Left renal cortex interstitium (tissue), 4 donors: ENCODE measurements at places on chromosomes 6 and 20. TPM values are rescaled to one million over a fixed set of nuclear protein-coding genes. Genes with fewer than 3 reads are reported as not detected.

GRCh38 chr6:168746643-168747042 lies 305.7 kb downstream of the SMOC2 start:
- DNase-seq: no peak

DNA sequence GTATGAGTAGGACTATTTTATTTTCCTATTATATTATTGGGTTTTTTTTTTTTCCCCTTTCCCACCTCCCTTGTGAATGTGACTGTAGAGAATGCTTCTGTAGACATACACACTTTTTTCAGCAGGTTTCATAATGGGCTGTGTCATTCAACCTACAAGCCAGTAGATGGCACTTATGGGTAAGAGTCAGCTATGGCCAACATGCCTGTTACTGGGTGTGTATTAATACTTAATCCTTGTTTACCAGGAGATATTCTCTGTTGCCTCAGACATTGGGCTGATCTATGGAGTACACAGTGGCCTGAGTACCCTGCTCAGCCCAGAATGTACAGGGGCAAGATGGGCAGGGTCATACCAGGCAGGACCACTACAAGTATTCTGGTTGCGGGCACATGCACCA lies 382.5 kb downstream of the EPHA7 start:
- DNase-seq: no peak

DNA sequence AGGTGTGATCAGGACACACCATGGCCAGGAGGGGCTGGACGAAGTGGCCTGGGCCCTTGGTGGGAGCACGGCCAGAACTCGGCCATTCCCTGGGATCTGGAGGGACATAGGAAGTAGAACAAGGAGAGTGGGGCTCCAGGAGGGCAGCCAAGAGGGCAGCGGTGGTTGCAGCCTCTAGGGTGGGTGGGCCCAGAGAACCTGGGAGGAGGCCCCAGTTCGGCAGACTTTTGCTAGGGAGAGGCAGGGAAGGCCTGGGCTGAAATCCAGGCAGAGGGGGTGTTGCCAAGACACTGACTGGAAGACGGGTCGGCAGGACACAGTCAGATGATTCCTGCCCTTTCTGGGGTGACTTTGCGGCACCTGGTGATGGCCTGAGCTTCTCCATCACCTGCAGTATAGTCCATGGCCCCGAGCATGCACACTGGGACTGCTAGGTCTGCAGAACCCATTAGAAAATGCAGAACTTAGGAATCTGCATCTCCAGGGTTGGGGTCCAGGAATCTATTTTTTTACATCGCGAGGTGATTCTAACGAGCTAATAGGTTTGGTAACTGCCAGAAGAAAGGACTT lies 224.8 kb downstream of the SYNDIG1 start:
- DNase-seq: no peak

GRCh38 chr20:32004963-32005362 lies 5.3 kb upstream of the CCM2L start:
- DNase-seq: no peak

- DNase-seq: no peak
Observed at GRCh38 chr6:2943564-2943955, 27.8 kb downstream of the SERPINB6 start.

DNA sequence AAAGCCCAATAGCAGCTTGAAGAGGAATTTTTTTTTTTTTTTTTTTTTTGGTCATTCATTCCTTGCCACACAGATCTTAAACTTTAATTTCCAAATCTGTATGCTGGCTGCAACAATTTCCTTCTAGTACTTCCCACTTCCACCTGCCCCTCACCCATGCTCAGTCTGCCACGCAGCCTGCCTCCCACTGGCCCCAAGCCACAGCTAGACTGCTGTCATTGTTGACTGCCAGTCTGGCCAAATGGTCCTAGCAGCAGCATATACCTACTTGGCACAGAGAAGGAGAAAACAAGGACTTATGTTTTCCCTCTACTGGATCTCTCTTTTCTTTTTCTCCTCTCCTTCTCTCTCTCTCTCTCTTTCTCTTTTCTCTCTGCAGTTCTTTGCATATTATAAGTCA lies 118.3 kb upstream of the HEY2 start:
- no peak for DNase-seq

Gene GSTA3
- polyA plus RNA-seq: 0.43 TPM

Gene TMEM244
- not detected for polyA plus RNA-seq

Gene ESR1
- polyA plus RNA-seq: 2.7 TPM

Gene HUS1B
- not detected for polyA plus RNA-seq

Gene TFAP2A
- 24.1 TPM for polyA plus RNA-seq
